ENCODE measurements at places on chromosomes 5 and 9.

- DNase-seq, result no peak
Observed at GRCh38 chr9:19799784-19800183, 10.9 kb upstream of the SLC24A2 start.

- no peak for DNase-seq
Observed at GRCh38 chr5:172583931-172584511, 57.0 kb upstream of the NEURL1B start.

DNA sequence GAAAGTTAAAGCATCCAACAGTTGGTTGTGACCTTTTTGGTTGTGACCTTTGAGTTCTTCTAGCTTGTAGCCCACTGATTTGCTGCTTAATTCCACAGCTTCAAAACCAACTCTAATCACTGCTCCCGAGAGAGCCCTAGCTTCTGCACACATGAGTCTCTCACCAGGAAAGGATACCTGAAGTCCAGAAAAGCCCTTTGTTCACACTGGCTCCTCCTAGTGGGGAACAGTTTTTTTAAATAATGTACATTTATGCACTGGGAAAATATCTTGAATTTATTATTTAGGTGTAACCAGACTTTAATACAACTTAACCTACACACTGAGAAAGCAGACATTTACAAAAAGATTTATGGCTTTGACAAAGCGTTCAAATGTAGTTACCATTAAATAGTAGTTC is 120.2 kb upstream of the CCDC152 start:
- no peak for DNase-seq

- DNase-seq, result no peak
Observed at GRCh38 chr5:78639791-78640190, 8.8 kb downstream of the LHFPL2 start.

DNA sequence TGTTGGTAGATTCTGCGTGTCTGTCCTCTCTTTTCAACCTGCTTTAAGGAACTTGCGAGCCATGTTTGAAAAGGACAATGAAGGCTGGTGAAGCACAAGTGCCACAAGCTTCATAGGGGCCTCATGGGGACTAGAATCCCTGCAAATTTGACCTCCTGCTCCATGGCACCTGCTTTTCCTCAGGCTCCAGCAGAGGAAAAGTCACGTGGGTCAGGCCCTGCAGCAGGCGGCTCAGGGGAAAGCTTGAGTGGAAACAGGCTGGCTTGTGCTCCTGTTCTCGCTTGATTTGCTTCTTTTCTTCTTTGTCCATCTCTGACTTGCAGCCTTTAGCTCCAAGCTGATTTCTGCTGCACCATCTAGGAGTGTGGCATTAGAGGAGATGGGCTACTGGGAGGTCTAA is 187.6 kb upstream of the MAST4 start:
- DNase-seq, result no peak

GRCh38 chr9:29245351-29245750 is 1672.1 kb upstream of the C9orf72 start:
- no peak for DNase-seq

- no peak for DNase-seq
Observed at GRCh38 chr9:134435550-134436378, 109.5 kb downstream of the RXRA start.

GRCh38 chr5:67195406-67196275 is 958 bp downstream of the CD180 start:
- no peak for DNase-seq

GRCh38 chr9:86545090-86545489 is 190.9 kb upstream of the TUT7 start:
- DNase-seq, result no peak

- no peak for DNase-seq
Observed at GRCh38 chr9:113476511-113476916, 13.0 kb downstream of the RGS3 start.

- DNase-seq, result no peak
Observed at GRCh38 chr5:154723740-154724505, 31.3 kb upstream of the LARP1 start.

GRCh38 chr5:58640011-58640410 is 57.1 kb downstream of the RAB3C start:
- no peak for DNase-seq

DNA sequence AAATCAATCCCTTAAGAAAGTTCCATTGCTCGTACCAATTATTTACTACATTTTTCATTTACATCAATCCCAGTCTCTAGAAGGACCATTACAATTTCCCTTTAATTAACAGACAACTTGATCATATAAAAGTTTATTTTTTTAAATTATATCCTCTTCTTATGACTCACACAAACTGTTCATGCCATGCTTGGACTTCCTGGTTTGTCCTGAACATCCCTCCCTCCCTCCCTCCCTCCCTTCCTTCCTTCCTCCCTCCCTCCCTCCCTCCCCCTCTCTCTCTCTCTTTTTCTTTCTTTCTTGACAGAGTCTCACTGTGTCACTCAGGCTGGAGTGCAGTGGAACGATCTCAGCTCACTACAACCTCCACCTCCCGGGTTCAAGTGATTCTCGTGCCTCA is 11.6 kb upstream of the CLTB start:
- DNase-seq, result no peak

GRCh38 chr9:22447618-22448305 is 1.1 kb downstream of the DMRTA1 start:
- no peak for DNase-seq
